ENCODE measurements at places on chromosomes 3 and 15.

- DNase-seq = no peak
Measured at GRCh38 chr15:34436956-34437442, 609 bp downstream of the GOLGA8A start.

DNA sequence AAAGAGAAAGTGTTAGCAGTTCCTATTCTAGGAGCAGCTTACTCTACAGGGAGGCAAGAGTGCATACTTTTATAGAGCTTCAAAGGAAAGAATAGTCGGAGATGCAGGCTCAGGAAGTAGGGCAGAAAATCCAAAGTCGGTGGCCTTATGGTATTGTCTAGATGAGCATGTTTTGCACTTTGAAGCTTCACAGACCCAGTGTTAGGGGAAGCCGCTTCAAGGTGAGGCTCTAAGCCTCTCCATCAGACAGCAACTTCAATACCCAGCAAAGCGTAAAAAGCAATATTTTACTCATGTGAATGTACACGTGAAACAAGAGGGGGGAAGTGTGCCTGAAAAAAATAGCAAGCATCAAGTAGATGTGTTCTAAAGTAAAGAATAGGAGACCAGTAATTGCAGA is 125.6 kb upstream of the RASGRP1 start:
- DNase-seq = no peak

- DNase-seq = no peak
Measured at GRCh38 chr3:112429960-112430359, 69.3 kb downstream of the BTLA start.

DNA sequence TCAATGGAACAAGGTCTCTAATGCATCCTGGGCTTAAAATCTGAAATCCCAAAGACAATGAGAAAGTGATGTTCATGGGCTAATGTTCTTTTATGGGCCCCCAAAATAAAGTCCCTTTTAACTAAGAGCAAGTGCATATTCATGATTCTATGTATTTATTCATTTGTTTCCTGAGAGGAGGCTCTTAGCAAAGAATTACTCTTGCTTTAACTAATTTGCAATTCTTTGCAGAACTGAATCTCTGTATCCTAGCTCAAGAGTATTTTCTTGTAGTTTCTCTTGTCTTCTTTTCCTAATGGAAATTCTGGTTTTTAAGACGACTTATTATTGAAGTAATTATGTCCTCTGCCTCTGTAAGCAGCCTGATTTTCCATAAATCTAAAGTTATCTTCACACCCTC is 202.2 kb upstream of the TP63 start:
- DNase-seq = no peak

DNA sequence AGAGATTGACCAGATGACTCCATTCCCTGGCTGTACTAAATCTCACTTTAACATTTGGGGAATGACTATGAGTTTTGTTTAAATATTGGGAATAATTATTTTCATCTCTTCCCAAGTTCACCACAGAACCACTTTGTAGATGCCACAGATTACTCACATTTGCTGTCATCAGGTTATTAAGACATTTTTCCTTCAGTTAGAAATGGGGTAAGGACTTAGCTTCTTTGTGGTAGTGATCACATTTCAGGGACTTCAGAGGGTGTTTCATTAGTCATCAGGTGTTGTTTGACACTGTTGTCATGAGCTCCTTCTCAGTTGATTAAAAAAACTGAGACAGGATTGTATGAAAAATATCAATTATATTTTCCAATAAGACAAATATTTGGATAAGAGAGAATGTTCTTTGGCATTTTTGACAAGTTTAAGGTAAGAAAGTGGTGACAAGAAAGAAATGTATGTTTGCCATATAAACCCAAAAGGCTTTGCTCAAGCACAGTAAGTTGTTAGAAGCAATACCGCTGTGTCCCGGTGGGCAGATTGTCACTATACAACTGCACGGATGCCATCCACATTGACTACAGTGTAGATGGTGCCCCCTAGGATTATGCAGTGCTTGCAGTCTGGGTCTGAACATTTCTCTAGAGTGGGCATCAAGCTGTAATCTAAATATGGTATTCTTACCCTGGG is 22.3 kb downstream of the FBXL2 start:
- DNase-seq = no peak

DNA sequence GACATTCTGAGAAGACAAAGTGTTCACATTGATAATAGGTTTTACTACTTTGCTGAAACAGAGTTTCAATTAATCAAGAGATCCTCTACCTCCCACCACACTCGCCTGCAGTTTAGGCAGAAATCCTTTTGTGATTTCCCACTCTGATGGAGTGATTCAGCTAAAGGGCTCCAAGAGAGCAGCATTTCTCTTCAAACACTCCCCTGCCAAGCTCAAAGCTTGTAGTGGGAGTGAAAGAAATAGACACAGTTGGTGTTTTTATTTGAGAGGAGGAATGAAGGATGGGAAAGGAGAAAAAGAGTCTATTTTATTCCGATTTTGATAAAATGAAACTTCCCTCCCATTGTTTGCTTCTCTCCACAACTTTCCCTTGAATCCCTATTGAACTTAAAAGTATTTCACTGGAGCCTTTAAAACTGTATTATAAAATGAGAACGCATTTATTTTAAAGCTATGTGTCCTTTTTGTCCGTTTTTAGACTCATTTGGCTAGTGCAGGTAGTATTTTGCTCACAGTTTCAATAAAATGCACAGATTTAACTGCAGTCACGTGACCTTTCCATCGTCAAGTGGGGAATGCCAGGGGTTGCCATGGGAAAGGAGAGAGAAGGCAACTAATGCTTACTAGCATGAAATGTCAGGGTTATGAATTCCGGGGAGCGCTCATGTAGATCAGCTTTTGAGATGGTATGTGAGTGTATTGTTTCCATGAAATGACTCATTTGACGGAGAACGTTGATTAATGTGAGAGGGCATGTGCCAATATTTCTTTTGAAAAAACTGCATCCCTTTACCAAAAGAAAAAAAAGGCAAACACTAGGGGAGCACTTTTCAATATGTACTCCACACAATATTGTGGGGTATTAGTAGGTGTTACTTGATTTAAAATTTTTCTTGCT is 7.7 kb upstream of the OSBPL11 start:
- no peak for DNase-seq

GRCh38 chr3:126731044-126731443 is 27.0 kb downstream of the CHCHD6 start:
- no peak for DNase-seq

DNA sequence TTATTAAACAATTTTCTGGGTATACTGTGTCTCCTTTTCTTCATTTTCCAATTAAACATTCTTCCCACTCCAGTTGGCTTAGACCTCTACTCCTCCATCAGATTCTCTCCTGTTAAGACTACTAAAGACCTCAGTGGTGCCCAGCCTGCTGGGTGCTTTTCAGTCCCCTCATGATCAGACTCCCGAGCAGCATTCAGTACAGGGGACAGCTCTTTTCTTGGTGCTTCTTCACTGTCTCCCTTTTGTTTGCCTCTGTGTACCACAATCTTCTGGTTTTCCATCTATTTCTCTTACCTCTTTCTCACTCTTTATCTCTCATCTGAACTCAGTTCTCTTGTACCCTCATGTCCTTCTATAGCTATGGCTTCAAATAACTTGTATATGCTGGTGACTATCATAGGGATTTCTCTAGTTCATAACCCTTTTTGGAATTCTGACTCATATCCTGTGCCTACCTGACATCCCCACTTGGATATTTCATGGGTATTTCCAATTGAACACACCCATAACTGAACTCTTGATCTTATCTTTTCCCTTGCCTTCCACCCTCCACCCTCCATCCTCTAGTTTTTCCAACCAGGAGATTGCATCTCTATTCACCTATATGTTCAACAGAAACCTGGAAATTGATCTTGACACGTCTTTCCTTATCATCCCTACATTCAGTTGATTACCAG is 55.6 kb upstream of the ABHD10 start:
- no peak for DNase-seq

DNA sequence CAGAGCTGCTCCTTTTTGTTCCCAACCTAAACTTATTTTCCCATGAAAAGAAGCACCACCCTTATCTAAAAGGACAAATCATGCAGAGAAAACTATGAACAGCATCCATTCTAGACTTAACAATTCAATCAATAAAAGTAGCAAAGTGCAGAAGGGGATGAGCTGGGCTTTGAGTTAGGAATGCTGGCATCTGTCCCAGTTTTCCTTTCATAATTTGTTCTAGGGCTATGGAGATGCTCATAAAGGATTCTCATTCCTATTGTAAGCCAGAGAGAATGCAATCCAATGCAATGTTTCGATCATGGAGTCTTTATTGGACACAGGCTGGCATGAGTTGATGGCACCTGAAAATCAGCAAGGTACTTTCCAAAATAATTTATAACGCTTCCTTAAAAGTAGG is 330.6 kb downstream of the VPS13C start:
- no peak for DNase-seq

GRCh38 chr15:73317651-73318462 is 50.9 kb downstream of the HCN4 start:
- no peak for DNase-seq

DNA sequence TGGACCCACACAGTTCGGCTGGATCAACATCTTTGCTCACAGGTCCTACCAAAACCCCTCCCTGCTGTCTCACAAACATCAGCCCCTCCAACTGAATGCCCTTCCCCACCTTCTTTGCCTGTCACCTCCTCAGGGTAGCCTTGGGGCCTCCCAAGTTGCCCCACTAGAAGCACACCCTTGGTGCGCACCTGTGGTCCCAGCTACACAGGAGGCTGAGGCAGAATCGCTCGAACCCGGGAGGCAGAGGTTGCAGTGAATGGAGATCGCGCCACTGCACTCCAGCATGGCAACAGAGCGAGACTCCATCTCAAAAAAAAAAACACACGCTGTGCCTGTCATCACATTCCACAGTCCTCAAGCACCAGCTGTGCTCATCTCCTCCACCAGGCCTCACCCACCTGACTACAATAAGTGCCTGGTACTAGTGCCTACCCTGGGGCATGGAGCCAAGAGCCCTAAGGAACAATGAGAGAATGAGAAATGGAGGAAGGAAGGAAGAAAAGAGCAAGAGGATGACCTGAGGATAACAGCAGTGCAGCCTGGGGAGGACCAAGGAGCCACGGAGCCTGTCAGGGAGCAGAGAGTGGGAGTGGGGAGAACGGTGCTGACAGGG is 26.0 kb downstream of the RPN1 start:
- no peak for DNase-seq

GRCh38 chr15:29670998-29671981 is 151.0 kb downstream of the TJP1 start:
- no peak for DNase-seq

GRCh38 chr3:120192159-120192558 is 92.9 kb downstream of the GPR156 start:
- no peak for DNase-seq

- no peak for DNase-seq
Measured at GRCh38 chr15:37898362-37898761, 36.1 kb upstream of the TMCO5A start.

DNA sequence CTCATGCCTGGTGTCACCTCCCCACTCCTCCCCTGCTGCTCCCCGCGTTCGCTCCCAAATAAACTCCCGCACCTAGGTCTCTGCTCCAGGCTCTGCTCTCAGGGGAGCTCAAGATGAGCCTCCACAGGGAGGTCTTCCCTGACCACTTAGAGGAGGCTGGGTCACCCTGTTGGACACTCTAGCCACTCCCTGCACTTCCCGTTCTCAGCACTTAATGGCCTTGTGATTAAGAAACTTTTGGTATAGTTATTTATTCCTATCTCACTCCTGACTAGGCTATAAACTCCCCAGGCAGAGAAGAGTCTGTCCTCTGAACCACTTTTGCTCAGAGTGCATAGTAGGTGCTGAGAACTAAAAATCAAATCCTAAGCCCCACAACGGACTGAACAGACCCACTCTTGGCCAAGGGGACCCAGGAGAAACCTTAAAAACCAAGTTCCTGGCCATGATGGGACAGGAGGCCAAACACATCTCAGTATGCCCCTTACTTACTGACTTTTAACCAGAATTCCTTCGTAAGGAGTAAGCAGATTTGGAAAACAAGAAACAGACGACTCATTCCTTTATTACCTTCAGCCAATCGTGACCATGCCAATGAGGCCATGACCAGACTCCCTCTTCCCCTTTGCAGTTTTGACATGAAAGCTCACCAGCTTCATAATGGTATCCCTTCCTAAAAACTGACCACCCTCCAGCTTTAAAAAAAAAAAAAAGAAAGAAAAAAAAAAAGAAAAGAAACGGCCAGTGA is 69.0 kb upstream of the HRH1 start:
- DNase-seq = no peak

DNA sequence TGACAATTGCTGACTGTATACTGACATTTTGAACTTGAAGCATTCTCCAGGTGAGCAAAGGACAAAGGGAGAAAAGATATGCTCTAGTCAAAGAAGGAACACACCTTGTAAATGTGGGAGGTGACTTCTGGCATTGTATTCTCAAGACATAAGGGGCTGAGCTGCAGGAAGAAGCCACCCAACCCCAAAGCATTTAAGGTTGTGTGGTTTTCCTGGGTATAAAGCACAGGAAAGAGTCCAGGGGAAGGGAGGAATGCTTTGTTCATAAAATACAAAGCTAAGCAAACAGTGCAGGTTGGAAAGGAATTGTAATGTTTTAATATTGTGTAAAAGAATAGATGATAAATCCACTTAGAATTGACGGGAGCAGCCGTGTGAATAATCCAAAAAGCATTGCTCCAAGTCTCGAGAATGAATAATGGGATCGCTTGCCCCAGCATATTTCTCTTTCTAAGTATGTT is 102.4 kb upstream of the LRIG1 start:
- no peak for DNase-seq

DNA sequence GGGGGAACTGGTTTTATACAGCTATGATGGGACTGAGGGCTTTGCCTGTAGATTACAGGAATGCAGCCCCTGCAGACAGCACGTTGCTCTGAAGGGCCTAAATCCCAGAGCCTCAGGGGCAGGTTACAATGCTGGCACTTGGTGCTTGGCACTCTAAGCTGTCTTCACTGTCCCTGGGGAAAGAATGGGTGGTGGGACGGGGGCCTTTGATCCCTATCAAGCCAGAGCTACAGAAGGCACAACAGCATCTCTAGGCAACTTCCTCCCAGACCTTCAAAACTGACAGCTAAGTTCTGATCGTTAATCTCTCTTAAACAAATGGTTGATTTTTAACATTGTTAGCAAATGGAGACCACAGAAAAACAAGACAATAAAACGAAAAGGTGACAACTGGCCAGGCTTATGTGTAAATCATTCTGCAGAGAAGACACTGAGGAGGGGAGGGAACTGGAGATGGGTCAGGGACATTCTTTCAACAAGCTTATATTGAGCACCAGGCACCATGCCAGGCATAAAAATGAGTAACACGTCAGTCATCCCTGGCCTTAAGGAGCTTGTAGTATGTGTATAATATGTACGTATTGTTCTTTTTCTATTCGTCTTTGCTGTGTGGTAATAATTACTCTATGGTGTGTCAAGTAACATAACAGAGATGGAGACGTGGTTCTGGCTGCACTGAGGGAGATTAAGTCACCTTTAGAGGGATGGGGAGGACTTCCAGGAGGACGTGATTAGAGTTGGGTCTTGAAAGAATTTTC is 49.1 kb downstream of the CA12 start:
- peak; percentile 50 for DNase-seq

GRCh38 chr15:40368719-40369473 is 10.9 kb downstream of the DISP2 start:
- DNase-seq = no peak

DNA sequence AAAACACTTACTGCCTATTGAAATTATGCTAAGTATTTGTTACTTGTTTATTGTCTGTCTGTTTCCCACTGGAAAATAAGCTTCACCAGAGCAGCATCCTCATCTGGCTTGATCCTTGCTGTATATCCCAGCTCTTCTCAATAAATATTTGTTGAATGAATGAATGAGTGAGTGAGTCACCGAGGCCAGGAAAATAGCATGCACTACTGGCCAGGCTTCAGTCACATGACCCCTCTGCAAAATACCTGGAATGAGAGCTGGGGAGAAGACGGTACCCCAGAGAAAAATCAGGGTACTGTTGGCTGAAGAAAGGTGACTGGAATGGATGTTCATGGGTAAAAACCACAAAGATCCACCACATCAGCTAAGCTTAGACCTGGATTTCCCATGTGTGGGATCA is 331.9 kb downstream of the SHQ1 start:
- DNase-seq = no peak
